ENCODE measurements at places on chromosomes 2 and 18.

- no peak for DNase-seq
These were observed 273.6 kb downstream of the SLC8A1 start for GRCh38 chr2:40178171-40178778.

GRCh38 chr2:32262105-32262504 is 2.6 kb downstream of the NLRC4 start:
- no peak for DNase-seq

- no peak for DNase-seq
These were observed 218.2 kb downstream of the RAD51AP2 start for GRCh38 chr2:17299891-17300540.

DNA sequence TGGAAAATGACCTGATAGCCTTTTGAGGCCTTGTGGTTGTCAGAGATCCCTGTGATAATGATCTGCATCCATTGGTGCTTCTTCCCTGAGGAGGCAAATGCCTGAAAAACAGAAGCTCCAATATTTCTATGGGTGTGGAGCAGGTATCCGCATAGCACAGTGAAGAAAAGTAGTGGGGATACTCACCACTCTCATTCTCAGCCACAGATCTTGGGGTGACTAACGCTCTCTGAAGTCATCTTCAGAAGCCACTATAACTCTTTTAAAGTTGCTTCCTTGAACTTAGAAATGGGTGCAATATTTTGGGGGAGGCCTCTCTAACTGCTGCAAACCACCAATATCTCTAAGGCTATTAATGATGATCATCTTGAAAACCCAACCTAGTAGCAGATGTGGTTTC is 46.2 kb downstream of the ARHGAP15 start:
- no peak for DNase-seq

- no peak for DNase-seq
These were observed 42.0 kb downstream of the COL4A3 start for GRCh38 chr2:227206406-227206805.

Measured in stimulated activated CD4-positive, alpha-beta T cell treated with anti-CD3 and anti-CD28 coated beads, Interleukin-1b, Interleukin-23, amount 100 ng/mL, for 1 hour (primary cell).